Spleen (tissue), 13 donors: ENCODE measurements at places on chromosomes 5 and 9.
A peak's percentile ranks its signal among the peaks of the same experiment; 100 is the strongest.

- no peak for DNase-seq
These were observed 117.4 kb upstream of the RORB start for GRCh38 chr9:74379718-74380117.

DNA sequence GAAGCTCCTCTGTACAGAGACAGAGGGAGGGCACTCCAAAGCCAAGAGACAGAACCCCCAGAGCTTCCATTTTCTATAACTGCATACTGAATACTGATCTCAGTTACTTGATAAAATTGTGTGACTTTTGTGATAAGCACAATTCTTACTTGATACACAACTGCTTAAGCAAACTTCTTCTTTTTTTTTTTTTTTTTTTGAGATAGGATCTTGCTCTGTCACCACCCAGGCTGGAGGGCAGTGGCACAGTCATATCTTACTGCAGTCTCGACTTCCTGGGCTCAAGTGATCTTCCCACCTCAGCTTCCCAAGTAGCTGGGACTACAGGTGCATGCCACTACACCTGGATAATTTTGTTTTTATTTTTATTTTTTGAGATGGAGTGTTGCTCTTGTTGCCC, 252.1 kb upstream of the ZNF608 start:
- no peak for DNase-seq

DNA sequence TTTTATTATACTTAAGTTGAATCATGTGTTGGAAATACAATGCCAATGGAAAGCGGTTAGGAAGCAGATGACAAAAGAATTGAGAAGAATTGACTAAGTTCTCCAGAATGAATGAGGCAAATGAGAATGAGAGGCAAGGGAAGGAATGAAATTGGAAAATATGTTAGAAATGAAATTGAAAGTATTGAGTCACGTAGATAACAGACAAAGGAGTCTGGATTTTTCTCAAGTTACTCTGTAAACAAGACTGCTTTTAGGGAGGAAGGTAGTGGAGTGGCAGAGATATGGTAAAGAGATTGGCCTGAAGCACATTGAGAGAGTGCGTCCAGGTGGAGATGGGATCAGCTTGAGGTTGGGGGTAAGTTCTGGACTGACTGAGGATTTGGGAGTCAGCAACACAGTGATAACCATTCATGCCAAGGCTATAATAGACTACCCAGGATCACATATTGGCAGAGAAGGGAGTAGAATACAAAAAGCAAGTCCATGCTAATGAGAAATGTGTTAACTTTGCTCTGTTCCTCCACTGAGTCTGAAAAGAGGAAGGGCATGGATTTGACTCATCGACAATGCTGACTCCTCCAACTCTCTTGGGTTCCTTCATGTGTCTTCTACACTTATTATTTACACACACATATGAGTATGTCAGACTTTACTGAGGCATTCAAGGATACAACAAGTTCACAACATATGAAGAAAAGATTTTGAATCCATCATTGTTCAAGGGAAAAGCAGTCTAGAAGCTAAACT, 814.2 kb upstream of the ZNF608 start:
- DNase-seq, result no peak

GRCh38 chr5:102625928-102626327, 127.1 kb upstream of the SLCO6A1 start:
- no peak for DNase-seq

GRCh38 chr5:71924980-71925379, 182.3 kb upstream of the MAP1B start:
- DNase-seq, result no peak

DNA sequence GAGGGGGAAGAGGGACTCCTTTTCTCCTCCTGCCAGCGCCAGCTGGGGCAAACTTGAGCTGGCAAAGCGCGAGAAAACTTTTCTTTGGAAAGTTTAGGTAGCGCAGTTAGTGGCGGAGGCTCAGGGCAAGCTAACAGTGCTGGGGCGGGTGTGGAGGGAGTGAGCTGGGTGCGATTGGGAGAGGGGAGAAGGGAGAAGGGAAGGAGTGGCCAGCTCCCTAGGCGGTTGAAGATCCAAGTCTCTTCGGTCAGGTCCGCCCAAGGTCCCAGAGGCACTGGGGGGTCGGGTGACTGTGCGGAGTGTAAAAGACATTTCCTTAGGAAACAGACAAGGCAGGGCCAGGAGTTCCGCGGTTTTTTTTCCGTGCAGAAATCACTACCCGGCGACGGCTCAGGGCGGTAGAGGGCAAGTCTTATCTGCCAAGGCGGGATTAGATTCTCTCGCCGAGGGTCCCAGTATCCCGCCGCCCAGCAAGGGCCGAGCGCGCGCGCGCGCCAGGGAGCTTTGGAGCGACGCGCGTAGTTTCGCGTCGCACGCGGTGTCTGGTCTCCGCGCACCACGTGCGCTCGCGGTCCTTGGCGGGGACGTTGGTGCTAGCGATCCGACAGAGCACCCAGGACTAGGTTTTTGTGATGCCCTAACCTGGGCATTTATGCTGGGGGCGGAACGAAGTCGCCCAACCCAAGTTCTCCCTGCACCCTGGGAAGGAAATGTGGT, 33.6 kb upstream of the NFIB start:
- DNase-seq, result no peak

DNA sequence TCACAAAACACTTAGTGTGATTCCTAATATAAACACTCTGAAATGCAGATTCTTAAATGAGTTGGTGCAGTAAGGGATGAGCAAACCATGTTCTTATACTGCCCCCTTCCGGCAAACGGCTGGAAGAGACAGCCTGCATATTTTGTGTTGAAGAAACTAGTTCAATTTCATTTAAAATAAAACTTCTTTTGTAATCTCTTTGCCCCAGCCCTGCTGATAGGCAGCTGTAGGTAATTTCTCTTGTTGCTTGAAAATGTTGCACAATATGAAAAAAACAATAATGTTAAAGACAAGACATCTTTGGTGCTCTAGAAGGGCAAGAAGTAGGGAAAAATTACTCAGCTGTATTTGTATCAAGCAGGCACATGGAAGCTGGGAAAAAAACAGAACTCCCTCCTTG, 89.7 kb upstream of the CCNG1 start:
- DNase-seq, result no peak

GRCh38 chr5:152523964-152524363, 118.9 kb upstream of the NMUR2 start:
- no peak for DNase-seq

- no peak for DNase-seq
These were observed 77.5 kb downstream of the STARD4 start for GRCh38 chr5:111434800-111435199.

GRCh38 chr5:1732238-1732941, 67.2 kb downstream of the MRPL36 start:
- peak; percentile 62 for DNase-seq

- peak; percentile 93 for DNase-seq
These were observed 41.1 kb upstream of the NEK6 start for GRCh38 chr9:124216474-124217176.

GRCh38 chr5:91031402-91031752, 351.7 kb downstream of the ARRDC3 start:
- DNase-seq, result no peak

DNA sequence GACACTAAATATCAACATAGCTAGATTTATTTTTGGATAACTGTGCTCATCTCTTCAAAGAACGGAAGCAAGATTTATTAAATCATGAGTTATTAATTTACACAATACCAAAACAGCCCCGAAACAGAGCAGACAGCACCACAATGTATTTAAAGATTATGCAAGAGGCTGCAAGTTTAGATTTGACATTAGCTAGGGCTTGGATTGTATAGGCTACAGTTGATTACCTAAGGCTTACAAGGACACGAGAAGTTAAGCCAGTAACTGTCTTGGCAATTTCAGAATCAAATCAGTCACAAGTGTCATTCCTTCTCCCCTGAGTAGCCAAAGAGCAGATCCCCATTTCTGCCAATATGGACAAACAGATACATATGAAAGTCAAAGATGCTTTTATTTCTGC, 152.6 kb downstream of the MED27 start:
- DNase-seq, result no peak

DNA sequence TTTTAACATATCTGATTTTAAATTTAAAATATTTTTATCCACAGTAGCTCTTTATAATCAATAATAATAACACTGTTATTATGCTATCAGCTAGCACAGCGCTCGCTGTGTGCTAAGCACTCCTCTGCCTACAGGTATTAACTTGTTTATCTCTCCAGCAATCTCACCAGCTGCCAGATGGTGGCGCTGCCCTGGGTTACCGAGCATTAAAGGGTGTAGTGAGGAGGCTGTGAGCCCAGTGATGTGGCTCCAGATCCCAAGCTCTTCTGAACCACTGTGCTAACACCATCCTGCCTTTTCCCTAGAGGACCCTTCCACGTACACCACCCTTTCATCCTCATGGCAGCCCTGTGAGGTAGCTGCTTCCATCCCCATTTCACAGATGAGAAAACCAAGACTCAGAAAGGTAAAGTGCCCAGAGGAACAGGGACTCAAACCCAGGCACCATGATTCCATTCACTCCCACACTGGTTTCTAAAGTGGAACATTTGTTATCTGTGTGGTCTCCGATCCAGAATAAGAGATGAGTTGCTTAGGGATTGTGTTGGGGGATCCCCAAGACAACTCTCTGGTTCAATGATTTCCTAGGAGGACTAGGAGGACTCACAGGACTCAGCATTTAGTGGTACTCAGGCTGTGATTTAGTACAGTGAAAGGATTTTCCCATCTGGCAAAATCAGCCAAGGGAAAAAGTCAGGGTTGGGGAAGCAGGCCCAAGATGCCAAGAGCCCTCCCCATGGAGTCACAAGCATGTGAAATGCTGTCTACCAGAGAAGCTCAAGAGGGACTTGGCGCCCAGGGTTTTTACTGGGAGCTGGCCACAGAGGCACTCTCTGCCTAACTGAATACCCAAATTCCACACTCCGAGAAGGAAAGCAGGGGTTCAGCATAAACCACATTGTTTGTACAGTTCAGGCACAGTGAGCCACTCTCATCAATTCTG, 7.0 kb downstream of the IGFBPL1 start:
- DNase-seq, result no peak

DNA sequence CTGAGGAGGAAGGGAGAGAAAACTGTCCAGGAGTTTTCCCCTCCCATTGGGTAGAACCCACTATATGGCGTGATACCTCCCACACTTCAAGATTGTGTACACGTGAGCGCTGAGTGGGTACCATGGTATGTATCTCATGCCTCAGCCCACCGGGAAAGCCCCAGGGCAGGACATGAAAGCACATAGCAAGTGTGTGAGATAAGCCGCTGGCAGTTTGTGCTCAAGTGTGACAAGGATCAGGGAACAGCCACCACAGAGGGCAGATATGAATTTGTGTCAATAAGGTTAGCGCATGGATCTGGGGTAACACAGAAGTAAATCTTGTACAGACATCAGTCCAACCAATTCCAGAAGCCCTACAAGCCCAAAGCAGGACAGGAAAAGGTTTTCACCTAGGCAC, 42.6 kb upstream of the NAA35 start:
- no peak for DNase-seq

DNA sequence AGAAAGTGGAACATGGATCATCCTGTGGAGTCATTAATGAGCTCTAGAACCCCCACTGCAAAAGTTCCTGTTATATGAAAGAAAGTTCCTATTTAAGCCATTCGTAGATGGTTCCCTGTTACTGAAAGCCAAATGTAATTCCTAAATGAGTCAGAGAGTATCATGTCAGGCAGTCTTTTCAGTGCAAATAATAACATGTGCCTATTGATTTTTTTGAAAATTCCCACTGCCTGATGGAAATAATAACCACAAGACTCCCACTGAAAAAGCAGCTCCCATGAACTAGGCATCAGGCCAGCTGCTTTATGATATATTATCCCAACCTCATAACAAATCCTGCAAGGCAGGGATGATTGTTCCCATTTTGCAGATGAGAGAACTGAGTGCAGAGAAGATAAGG, 217.2 kb downstream of the DAB2IP start:
- DNase-seq, result no peak

DNA sequence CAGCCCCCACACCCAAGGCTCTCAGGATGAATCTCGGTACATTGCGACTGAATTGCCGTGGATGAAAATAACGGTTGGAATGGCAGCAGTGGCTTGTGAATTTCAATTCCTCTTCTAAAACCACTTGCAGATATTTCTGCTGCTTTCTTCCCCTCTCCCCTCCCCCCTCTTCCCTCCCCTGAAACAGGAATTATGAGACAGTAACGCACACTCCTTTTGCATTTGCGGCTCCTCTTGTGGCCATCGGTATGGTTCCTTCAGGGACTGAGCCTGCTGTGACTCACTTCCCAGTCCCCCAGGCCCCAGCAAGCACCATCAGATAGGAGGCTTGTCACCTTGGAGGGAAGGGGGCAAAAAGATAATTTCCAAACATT, 9.7 kb downstream of the DCANP1 start:
- DNase-seq, result no peak

- DNase-seq, result no peak
These were observed 20.0 kb downstream of the NTNG2 start for GRCh38 chr9:132181796-132182313.

DNA sequence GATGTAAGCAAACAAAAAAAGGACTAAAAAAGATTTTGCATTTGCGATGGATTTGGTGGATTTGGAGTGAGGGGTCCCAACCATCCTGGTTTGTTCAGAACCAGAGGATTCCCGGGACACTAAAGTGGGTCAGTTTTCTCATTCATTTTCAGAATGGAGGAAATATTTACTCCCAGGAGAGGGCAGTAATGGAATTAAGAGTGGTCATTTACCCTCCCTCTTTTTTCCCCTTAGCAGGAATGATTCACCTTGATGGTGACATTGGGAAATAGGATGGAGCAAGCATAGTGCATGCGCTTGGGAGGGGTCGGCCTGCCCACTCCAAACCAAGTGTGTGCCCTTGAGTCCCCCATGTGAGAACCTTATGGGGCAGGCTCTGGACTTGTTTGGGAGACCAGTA, 164.2 kb upstream of the PUM3 start:
- no peak for DNase-seq

DNA sequence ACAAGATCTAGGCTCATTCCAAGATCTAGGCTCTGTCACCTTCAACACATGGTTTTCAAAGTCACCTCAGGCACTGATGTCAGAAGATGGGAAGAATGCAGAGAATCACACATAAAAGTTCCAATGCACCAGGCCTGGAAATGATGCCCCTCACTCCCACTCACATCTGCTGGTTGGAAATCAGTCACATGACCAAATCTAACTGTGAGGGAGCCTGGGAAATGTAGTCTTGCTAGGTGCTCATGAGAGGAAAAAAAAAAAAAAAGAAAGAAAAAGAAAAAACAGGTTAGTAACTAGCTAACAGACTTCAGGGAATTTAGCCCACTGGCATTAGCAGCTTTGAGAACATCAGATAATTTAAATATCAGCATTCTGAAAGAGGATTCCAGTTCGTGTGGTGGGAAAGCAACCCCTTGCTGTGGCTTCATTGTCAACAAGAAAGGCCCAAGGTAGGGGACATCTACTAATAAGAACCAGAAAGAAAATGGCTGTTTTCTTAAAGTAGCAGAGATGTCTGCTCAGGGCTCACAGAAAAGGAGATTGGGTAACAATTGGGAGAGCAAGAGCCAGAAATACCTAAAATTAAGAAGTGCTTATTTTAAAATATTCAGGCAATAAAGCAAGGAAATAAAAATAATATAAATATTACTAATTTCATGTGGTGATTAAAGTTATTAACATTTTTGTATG, 614.3 kb downstream of the ACTL7B start:
- no peak for DNase-seq

DNA sequence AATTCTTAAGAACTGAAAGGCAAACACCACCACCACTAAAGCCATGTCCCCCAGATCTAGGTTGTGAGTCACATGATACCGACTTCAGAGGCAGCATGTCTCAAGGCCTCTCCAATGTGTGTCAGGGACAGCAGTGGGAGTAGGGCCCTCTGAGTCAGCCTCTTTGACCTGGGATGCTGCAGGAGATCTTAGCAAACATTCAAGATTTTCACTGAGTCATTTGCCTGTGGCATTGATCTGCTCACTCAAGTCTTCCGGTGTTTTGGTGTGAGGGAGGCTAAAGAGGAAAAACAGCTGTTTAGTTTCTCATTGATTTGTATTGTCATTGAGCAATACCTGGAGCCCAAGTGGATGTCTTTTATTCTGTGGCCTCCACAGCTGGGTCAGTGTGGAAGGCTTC, 36.1 kb downstream of the TMC1 start:
- no peak for DNase-seq
